ENCODE measurements at places on chromosomes 11 and 22. TPM values are rescaled to one million over a fixed set of nuclear protein-coding genes. Genes with fewer than 3 reads are reported as not detected.

ANO5 gene
- 0.12 TPM for total RNA-seq

LMNTD2 gene
- total RNA-seq = 3.4 TPM

AGBL2 gene
- 4.9 TPM for total RNA-seq

CHRDL2 gene
- not detected for total RNA-seq

TEX54 gene
- total RNA-seq = 0.48 TPM

MRE11 gene
- 44.2 TPM for total RNA-seq

GNG3 gene
- not detected for total RNA-seq

SMC1B gene
- total RNA-seq = 0.58 TPM

MFRP gene
- not detected for total RNA-seq

SCUBE1 gene
- not detected for total RNA-seq

NLRP6 gene
- total RNA-seq = 5.5 TPM

FOLH1 gene
- total RNA-seq = not detected

PAX6 gene
- total RNA-seq = not detected
